Activated CD4-positive, alpha-beta T cell treated with anti-CD3 and anti-CD28 coated beads, Interleukin-2, amount 10 ng/mL, durations not matched to agents 7 days and 5 days (primary cell): ENCODE measurements at places on chromosomes 5 and 9.

- no peak for DNase-seq
Measured at GRCh38 chr5:140341591-140341990, 4.8 kb downstream of the HBEGF start.

GRCh38 chr9:107249665-107250285 lies 33.3 kb upstream of the RAD23B start:
- no peak for DNase-seq

GRCh38 chr9:74379718-74380117 lies 117.4 kb upstream of the RORB start:
- DNase-seq = no peak

DNA sequence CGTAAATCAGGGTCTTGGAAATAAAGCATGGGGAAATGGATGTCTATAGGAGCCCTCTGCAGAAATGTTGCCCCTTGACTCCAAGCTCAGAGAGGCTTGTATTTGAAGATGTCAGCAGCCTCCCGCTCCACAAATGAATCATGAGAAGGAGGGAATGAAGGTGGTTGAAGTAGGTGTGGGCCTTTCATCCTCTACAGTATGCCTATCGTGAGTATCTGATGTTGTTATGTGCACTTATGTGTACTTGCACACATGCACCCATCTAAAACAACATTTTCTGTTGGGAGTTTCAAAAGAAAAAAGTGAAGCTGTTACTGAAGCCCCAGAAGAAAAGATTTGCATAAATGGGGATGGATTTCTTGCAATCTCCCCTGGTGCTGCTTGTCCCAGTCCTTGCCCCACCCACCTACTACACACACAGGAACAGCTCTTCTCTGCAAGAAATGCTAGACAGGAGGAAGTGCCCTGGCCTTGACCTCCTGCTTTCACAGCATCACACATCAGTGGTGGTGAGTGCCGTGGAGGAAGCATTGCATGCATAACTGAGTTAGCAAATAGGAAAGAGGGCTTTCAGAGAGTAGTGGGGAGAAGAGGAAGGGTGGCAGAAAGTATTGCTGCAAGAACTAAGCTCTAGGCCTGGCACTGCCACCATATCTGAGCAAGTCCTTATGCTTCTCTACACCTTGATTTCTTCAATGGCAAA lies 156.1 kb downstream of the SNX18 start:
- DNase-seq = peak; percentile 71

GRCh38 chr5:34738381-34738780 lies 82.3 kb downstream of the RAI14 start:
- DNase-seq = no peak

DNA sequence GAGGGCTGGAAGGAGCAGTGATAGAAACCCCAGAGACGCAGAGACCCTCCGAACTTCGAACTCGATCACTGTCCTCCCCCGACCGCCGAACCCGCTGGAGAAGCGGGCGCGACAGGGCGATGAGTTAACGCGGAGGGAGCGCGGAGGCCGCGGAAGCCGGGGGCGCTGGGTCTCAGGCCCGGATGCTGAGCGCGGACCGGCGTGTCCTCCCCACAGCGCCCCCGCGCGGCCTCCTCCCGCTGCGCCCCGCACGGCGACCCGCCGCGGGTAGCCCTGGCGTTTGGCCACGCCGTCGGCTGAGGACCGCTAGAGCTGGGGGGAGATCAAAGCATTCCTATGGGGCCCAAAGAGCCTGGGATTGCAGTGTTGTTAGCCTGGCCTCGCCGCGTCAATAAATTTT lies 7.7 kb upstream of the DMRT2 start:
- no peak for DNase-seq

GRCh38 chr5:37966291-37966690 lies 126.5 kb upstream of the GDNF start:
- no peak for DNase-seq

- no peak for DNase-seq
Measured at GRCh38 chr5:82329393-82329792, 51.2 kb upstream of the RPS23 start.

DNA sequence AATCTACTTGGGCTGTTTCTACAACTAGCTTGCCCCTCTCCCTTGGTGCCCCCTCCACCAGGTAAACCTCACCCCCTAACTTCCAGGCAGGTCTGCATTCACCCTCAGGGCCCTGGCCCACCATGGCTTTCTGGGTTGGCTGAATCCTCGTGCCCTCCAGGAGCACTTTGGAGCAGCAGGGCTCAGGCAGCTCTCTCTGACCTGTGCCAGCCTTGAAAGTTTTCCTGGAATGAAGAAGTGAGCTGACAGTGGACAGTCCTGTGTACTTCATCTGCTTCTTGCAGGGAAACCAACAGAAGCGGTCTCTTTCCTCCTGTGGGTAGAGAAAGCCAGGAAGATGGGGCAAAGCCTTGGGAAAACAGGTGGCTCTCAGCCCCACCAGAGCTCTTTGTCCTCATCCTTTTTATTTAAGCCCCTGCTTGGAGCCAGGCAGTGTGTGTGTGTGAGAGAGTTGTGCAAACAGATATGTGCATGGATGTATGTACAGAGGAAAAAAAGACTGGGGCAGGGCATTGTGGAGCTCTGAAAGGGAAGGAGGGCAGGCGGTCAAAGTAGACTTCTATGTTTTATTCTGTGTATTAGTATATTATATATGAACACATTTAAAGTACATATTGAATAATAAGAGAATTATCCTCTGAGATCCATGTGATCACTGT lies 62.3 kb upstream of the SPRY4 start:
- no peak for DNase-seq

DNA sequence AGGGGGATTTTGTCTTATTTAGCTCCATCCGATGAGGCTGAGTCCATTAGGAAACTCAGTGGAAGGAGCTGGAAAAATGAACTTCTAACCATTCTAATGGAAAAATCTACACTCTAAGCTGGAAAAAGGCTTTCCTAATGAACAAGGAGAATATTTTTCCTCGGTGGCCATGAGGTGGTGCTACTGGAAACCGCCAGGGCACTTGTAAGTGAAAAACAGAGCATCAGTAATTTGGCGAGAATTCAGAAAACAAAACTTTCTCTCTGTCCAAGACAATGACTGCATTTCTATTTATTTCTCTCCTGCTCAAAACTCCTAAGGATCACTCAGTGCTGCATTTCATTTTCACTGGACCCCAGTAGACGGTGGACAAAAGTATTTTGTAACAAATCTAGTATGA lies 237.6 kb downstream of the TENT4A start:
- no peak for DNase-seq

DNA sequence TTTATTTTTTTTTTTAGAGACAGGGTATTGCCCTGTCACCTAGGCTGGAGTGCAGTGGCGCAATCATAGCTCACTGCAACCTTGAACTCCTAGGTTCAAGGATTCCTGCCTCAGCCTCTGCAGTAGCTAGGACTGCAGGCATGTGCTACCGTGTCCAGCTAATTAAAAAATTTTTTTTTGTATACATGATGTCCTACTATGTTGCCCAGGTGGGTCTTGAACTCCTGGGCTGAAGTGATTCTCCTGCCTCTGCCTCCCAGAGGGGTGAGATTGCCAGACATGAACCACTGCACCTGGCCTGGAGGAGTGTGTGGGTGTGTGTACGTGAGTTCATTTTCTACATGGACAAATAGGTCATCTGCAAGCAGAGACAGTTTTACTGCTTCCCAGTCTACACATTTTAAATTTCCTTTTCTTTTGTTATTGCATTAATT lies 33.8 kb downstream of the JMY start:
- DNase-seq = no peak

DNA sequence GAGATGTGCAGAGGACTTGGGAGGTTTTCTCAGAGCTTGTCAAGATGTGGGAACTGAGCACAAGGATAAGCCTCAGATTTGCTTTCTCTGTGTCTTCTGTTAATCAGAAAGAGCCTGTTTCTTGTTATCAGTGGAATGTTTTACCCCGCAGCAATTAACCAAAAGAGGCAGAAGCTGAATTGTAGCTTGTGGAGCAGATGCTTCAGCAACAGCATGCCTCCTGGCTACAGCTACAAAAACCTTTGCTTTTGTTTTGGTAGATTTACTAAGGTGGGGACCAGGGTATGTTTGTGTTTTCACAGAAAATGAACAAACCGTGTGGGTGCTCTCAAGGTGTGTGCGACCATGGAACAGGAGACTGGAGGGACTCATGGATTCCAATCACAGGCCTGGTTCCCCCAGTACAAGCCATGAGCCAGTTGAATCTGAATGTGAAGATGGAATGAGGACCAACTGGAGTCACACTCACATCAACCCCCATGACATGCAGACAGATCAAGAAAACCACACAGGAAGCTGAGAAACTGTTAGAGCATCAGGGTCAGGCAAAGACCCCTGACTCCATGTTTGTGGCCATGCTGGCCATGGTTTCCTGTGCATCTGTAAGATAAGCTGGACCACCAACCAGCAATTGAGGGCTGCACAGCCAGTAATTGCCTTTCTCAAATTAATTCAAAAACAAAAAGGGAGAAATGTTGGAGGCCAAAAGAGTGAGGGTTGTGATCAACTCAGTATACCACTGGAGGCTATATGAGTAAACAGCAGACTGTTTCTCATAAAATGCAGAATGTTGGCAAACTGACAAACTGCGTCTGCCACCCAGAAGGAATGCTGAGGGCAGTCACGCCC lies 6.9 kb downstream of the UGT3A2 start:
- no peak for DNase-seq

- no peak for DNase-seq
Measured at GRCh38 chr5:73862796-73863195, 236.8 kb downstream of the ARHGEF28 start.

DNA sequence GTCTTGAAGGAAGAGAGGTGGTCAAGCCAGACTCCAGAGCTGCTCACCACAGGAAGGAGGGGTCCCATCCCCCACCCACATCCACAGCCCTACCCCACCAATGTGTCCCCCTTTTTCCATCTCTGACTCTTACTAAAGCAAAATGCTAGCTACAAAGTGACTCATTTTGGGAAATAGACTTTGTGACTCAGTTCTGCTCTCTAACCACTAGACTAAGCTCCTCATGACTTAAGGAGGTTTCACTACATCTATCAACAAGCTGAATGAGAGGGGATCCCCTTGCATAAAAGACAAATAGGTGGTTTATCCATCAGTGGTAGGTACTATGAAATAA lies 35.1 kb upstream of the ADRB2 start:
- DNase-seq = no peak

DNA sequence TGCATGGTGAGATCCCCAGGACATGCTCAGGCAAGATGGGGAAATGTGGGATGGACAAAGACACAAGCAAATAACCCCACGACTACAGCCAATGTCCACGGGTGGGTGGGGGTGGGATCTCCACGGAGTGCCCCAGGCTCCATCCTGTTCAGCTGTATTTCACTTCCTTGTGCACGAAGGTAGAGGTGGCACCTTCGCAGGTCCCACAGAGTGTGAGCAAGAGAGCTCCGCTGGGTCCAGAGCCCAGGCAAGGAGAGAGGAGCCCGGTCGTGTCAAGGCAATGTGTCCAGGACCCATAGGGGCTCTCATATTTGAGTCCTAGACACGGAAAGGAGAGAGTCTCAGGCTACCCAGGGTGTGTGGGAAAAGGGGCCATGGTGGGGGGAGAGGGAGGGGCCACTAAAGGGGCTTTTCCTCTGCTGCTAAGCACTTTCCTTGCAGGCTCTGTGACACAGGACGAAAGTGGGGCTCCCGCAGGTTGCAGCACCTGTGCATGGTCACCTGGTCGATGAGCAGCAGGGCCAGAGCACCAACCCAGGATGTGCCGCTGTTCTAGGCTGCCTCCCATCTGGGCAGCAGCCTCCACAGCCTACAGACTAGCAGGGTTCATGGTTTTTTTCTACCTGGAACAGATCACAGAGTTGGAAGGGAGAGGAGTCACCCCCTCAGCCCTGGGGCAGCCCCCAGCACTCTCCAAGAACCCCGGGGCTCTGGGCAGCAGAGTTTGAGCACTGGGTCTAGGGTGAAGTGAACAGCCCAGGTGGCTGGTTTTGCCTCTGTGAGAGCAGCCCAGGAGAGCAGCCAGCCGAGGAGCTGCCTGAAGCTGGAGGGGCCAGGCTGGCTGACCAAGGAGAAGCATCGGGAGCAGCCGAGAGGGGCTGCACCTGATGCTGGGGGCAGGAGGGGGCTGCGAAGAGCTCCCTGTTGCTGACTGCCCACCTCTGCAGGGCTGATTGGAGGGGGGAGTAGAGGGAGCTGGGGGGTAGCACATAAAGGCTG lies 100.7 kb upstream of the MVB12B start:
- no peak for DNase-seq

DNA sequence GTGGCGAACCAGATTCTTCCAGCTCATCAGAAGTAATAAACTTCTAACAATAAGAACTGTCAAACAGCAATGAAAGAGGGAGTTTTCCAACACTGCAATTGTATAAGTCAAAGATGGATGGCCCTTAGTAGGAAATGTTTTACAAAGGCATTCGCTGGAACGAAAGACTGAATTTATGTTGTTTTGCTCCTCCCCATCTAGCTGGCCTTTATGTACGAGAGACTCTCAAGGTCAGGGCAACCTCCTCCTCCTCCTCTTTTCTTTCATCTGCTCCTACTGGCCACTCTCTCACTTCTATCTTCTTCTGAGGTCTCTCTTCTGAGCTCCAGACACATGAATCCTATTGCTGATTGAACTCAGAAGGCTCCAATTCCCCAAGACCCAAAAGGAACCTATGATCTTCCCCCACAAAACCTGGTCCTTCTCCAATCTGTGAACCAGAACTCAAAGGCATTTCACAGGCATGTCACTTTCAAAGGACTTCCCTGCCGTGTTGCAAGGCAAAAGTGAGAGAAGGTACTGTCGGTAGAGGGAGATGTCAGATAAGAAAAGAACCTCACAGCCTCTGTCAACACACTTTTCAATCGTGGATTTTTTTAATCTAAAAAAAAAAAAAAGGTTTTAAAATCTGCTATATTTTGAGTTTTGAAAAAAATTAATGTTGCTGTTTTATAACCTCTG lies 28.5 kb upstream of the PUM3 start:
- peak; percentile 12 for DNase-seq
